ENCODE measurements at places on chromosomes 2 and 18.

DNA sequence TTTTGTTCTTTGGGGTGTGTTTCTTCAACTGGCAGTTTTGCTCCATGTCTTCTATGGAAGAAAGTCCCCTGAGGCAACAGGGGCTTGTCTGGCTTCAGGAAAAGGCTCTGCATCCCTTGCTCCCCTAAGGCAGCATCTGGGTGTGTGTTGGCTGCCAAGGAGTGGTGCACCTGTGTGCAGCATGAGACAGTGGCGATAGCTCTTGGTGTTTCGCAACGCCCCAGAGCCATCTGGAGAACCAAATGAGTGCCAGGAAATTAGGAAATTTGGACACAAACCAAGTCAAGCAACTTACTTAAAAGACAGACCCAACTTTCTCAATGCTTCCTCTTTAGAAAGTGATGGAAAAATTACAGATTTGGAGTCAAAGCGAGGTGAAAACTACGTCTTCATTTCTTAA lies 1044.4 kb upstream of the CNTNAP5 start:
- no peak overlapping the region for H3K27ac ChIP-seq
- no peak for DNase-seq
- H3K4me1 ChIP-seq: no peaks in the 10 kb centered on the region
- H3K36me3 ChIP-seq: no peaks in the 10 kb centered on the region
- H3K4me3 ChIP-seq: no peak overlapping the region
- no peaks in the 10 kb centered on the region for H3K27me3 ChIP-seq

DNA sequence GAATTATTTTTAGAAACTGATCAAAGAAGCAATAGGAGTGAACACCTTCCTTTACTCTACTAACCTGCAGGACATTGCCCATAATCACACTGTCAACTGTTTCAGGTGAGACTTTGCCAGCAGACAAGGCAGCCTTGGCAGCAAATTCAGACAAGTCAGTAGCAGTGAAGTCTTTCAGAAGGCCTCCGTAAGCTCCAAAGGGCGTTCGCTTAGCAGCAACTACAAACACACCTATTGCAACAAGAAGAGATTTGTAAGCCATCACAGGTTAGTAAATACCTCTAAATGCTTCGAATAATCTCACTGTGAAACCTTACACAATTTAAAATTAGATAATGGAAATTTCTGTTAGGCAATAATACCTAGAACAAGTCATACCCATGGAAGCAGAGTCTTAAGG lies 10.7 kb downstream of the ACAA2 start:
- H3K27me3 ChIP-seq: no peaks in the 10 kb centered on the region
- H3K4me1 ChIP-seq: no peaks in the 10 kb centered on the region
- no peaks in the 10 kb centered on the region for H3K36me3 ChIP-seq
- H3K4me3 ChIP-seq: no peak overlapping the region
- DNase-seq: no peak

GRCh38 chr2:121502246-121502645 lies 28.4 kb upstream of the RNU4ATAC start:
- H3K36me3 ChIP-seq: no peaks in the 10 kb centered on the region
- H3K4me3 ChIP-seq: no peak overlapping the region
- peaks cover 5% of the 10 kb centered on the region for H3K4me1 ChIP-seq
- DNase-seq: no peak
- H3K27me3 ChIP-seq: no peaks in the 10 kb centered on the region
- no peak overlapping the region for H3K27ac ChIP-seq

- no peak overlapping the region for H3K27ac ChIP-seq
- no peak for DNase-seq
- H3K4me3 ChIP-seq: no peak overlapping the region
- H3K4me1 ChIP-seq: no peaks in the 10 kb centered on the region
- no peaks in the 10 kb centered on the region for H3K36me3 ChIP-seq
- H3K27me3 ChIP-seq: no peaks in the 10 kb centered on the region
These were observed 50.6 kb upstream of the SETBP1 start for GRCh38 chr18:44630118-44630517.

- DNase-seq: no peak
- H3K27ac ChIP-seq: no peak overlapping the region
- H3K4me1 ChIP-seq: no peaks in the 10 kb centered on the region
- no peaks in the 10 kb centered on the region for H3K27me3 ChIP-seq
- no peaks in the 10 kb centered on the region for H3K36me3 ChIP-seq
These were observed 47.8 kb downstream of the DYM start for GRCh38 chr18:49412679-49413078.

- no peaks in the 10 kb centered on the region for H3K36me3 ChIP-seq
- H3K27me3 ChIP-seq: no peaks in the 10 kb centered on the region
These were observed 18.6 kb downstream of the CDCA7 start for GRCh38 chr2:173373290-173373689.

DNA sequence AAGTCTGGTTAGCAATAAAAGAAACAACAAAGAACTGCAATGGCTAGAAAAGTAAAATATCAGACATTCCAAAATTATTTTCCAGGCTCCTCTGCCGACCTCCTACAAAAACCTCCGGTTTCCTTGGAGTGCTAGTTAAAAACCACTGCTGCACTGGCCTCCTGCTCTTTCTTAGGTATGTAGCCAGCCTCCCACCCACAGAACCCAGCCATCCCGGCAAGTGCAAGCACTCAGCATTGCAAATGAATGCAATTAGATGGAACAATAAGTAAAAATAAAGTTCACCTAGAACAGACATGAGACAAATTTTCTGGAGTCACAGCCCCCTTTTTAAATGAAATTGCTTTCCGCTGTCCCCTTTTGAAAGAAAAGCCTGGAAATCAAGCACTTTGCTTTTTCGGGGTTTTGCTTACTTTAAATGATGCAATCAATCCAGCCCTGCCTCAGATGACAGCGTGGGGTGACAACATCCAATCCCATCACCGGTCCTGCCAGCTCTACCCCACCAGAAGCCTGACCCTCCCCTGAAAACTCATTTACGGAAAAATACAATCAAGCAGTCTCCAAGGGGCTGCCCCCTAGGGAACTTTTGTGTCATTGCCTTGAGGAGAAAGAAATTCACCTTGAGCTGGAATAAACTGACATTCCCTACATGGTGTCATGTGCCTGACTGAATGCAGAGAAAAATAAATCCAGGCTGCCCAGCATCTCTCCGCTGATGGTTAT lies 199.8 kb downstream of the EPHA4 start:
- no peak for DNase-seq
- no peak overlapping the region for H3K27ac ChIP-seq
- no peak overlapping the region for H3K4me3 ChIP-seq
- no peaks in the 10 kb centered on the region for H3K27me3 ChIP-seq

DNA sequence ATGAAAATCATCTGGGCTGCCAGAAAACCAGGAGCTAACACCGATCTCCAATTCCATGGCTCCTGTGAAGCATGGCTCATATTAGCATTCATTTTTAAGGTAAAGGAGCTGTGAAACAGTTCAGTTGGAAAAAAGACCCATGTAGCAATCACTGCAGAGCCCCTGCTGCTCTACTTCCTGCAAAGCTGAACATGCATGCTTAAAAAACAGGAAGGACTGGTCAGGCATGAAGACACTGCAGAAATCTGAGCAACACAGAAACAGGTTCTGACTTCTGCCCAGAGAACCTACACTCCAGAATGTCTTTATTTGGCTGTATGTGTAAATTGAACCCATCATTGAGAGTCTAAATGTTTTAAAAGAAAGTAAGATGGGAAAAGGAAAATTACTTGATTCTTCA lies 950.6 kb downstream of the DCDC2C start:
- H3K36me3 ChIP-seq: no peaks in the 10 kb centered on the region
- no peak overlapping the region for H3K27ac ChIP-seq
- no peaks in the 10 kb centered on the region for H3K27me3 ChIP-seq
- no peak overlapping the region for H3K4me3 ChIP-seq
- DNase-seq: no peak
